Fibroblast of gingiva (primary cell): ENCODE measurements at places on chromosomes 5 and 9.

DNA sequence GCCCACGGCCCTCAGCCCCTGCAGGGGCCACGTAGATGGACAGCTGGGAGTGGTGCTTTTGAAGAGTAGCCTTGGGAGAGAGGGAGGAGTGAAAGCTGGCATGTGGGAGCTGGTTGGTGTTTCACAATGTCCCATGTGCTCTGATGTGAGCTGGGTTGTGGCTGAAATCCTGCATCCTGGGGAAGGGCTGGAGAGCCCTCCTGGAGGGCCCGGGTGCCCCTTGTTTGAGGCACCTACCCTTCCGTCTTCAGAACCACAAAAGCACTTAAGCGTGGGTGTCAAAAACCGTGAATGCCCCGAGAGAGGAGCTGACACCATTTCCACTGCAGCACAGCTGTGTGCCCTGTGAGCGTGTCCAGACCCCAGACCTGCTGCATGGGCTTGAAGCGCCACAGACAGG is 199.1 kb upstream of the ZNF618 start:
- peak; percentile 12 for DNase-seq

GRCh38 chr5:42837601-42838000 is 25.9 kb upstream of the SELENOP start:
- no peak for DNase-seq

- no peak for DNase-seq
Observed at GRCh38 chr9:90009447-90009846, 404.6 kb downstream of the GADD45G start.

DNA sequence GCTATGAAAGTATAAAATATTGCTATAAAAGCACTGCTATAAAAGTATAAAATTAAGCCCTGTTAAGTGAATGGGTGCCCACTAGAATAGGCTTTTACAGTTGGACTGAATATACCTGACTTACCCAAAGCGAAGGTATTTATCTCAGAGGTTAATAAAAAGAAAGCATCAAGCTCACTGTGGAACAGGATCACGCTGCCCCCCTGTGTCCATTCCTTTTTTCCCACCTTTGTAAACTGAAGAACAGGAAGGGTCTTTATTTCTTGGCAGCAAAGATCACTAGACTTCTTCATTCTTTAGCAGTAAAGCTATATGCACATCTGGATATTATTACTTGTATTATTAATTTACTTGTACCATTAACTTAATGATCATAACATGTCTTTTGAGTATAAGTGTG is 22.1 kb upstream of the PLPP6 start:
- no peak for DNase-seq

- peak; percentile 74 for DNase-seq
Observed at GRCh38 chr9:99184475-99185347, 37.0 kb downstream of the ALG2 start.

GRCh38 chr5:127290019-127290945 is at the start of gene MEGF10:
Gene MEGF10 (plus strand): TSS chr5:127290796. CDS start chr5:127331309, 40,513 bp downstream.
- DNase-seq, result peak; percentile 26

DNA sequence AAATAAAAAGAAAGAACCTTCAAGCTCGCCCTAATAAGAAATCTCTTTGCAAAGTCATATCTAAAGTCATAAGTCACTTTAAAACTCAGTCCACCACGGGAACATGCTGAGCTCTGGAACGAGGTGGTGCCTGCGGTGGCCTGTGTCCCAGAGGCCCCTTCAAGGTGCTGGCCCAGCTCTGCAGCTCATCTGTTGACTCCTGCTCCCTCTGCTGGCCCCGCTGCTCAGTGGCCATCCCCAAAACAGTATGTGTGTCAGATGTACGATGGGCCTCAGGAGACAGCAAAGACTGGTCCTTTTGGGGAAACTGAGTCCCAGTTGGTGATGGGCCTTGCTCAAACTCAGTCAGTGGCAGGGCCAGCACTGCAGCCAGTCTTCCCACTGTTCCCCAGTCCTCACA is 22.8 kb upstream of the FOXB2 start:
- peak; percentile 23 for DNase-seq
